Esophagus muscularis mucosa (tissue), 4 donors: ENCODE measurements at places on chromosomes 13 and 19. TPM values are rescaled to one million over a fixed set of nuclear protein-coding genes. Genes with fewer than 3 reads are reported as not detected.

DNA sequence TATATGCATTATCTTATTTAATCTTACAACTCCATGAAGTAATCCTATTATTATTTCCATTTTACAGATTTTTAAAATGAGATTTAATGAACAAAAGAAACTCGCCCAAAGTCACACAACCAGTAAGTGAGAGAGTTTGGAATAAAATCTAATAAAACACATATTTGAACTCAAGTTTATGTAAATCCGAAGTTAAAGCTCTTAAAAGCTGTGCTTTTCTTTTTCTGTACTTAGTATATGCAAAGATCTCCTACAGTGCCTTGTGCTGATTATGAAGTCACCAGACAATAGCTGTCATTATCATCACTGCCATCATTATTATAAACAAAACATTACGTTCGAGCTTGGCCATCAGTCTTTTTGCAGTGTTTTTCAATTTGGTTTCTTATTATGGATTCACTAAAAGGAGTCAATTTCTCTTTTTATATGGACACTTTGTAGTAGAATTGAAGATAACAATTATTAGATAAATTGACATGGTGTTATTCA, 29.7 kb upstream of the ENOX1 start:
- H3K27ac ChIP-seq, result no peak overlapping the region
- no peak overlapping the region for H3K4me3 ChIP-seq
- H3K36me3 ChIP-seq, result no peaks in the 10 kb centered on the region
- no peaks in the 10 kb centered on the region for H3K27me3 ChIP-seq
- H3K4me1 ChIP-seq, result peaks cover 8% of the 10 kb centered on the region

- peaks cover 85% of the 10 kb centered on the region for H3K4me1 ChIP-seq
- peaks cover 9% of the 10 kb centered on the region for H3K36me3 ChIP-seq
- no peak overlapping the region for H3K27ac ChIP-seq
These were observed 34.7 kb downstream of the COL4A1 start for GRCh38 chr13:110272227-110272626.

DNA sequence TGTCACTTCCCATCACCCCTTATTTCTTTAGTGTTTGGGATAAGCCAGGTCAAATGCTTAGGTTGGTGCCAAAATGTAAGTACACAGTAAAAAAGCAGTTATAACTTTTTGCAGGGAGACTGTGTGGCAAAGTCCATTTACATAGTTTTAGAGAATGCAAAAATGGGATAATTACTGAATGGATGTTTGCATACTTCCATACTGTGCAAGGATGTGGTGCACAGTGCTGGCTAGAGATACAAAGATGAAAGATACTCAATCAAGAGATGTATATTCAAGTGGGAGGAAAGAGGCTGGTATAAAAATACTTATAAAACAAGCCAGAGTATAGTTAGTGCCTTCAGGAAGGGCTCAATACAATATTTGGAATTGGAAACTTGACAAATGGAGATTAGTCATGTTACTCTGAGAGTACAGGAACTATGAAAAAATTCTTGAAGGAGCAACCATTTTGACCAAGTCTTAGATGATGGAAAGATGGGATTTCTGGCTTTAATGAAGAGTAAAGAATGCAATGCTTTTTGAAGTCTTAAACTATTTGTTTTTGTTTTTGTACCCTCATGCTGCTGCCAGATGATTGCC, 8.0 kb downstream of the PDS5B start:
- H3K27ac ChIP-seq, result no peak overlapping the region
- no peak overlapping the region for H3K4me3 ChIP-seq
- no peaks in the 10 kb centered on the region for H3K27me3 ChIP-seq
- no peak for DNase-seq

Gene PSG6
- total RNA-seq, result not detected

DNA sequence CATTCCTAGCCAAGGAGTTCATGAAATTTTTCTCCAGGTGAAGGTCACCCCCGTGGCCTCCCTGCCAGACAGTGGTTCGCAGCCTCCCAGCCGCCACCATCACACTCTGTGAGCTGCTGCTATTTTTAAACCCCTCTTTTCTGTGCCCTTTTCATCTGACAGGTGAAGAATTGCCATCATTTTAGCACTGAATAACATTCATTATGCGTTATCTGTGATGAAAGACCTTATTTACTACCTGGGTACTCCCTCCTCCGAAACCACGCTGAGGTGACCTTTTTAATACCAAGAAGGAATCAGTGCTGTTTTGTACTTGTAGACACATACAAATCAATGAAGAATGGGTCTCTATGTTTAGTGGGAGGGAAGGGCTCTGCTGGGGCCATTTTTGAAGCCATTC, 148.9 kb upstream of the GPR12 start:
- no peaks in the 10 kb centered on the region for H3K4me1 ChIP-seq
- no peak overlapping the region for H3K4me3 ChIP-seq
- no peak for DNase-seq
- no peaks in the 10 kb centered on the region for H3K36me3 ChIP-seq

DNA sequence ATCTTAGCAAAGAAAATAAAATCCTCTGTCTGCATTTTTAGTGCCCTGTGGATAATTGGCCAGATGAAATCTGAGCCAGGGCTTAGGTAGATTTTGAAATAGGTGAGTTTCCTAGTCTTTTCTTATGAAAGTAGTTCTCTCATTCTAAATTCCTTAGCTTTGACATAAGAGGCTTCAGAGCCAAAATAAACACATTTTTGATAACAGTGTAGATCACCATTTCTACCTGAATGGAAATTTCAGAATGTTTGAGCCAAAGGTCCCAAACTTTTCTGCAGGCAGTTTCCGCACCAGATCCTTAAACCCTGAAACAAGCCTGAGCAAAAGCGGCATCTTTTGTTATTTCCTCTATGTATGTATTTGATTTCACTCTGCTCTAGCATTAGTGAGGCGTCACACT, 551.2 kb downstream of the EFNB2 start:
- no peaks in the 10 kb centered on the region for H3K4me1 ChIP-seq
- H3K36me3 ChIP-seq, result no peaks in the 10 kb centered on the region
- no peaks in the 10 kb centered on the region for H3K27me3 ChIP-seq
- no peak overlapping the region for H3K27ac ChIP-seq
- no peak overlapping the region for H3K4me3 ChIP-seq

DNA sequence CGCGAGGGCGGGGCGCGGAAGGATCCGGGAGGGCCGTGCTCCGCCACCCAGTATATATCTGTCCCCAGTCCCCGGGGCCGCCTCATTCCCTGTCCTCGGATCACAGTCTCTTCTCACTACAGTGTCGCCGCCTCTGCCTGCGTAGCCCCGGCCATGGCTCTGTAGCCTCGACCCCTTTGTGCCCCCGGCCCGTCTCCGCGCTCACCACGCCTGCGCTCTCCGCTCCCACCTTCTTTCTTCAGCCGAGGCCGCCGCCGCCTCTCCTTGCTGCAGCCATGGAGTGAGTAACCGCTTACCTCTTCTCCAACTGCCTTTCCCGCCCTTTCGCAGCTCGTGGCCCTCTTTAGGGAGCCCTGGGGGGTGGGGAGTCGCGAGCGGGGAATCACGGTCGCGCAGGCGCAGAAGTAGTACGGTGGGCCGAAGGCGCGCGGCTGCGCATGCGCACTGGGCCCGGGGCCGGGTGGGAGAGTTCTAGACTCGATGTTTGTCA, at the start of the genes ATF5 and NUP62:
Gene ATF5, plus strand, starts transcription at position 85 of the 490 bp plus-strand sequence. CDS start 1,646 bp downstream, outside the sequence.
Gene NUP62, minus strand, starts transcription at position 384 of the 490 bp plus-strand sequence. CDS start 19,697 bp downstream, outside the sequence.
- peaks cover 20% of the 10 kb centered on the region for H3K4me1 ChIP-seq
- peaks cover 35% of the 10 kb centered on the region for H3K36me3 ChIP-seq
- no peak for DNase-seq
- peak within 1 kb of the TSS; percentile 93 for H3K27ac ChIP-seq
- H3K4me3 ChIP-seq, result peak within 1 kb of the TSS; percentile 90
